ENCODE measurements at places on chromosomes 2 and 18.

GRCh38 chr18:63317556-63317946 is 2.0 kb downstream of the BCL2 start:
- no peak for DNase-seq

- no peak for DNase-seq
These were observed 31.0 kb upstream of the GALNT3 start for GRCh38 chr2:165825041-165825440.

DNA sequence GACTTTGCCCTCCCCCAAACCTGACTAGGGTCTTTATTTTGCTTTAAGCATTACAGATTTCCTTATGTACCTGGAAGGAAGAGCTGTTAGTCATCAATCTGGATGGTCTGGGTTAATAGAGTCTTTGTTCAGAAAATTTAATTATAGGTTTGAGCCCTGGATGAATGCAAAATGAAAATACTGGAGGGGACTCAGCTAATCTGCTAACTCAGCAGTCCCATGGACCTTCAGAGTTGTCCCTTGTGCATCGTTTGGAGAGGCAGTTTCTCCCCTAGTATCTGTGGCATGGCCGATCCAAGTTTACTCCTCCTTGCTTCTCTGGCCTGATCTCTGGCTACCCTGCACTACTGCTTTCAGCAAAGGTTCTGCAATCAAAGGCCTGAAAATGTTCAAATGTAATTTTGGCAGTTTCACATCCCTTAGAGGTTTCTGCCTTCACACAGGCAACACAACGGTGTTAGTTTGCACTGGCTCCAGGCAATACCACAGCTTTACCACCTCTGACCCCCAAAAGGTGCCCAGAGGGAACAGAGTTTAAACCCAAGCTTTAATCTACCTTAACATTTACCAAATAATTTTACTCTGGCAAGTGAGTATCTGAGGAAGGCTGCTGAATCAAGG is 134.3 kb downstream of the THADA start:
- no peak for DNase-seq

- no peak for DNase-seq
These were observed 100.7 kb downstream of the MYO5B start for GRCh38 chr18:50094221-50094773.

DNA sequence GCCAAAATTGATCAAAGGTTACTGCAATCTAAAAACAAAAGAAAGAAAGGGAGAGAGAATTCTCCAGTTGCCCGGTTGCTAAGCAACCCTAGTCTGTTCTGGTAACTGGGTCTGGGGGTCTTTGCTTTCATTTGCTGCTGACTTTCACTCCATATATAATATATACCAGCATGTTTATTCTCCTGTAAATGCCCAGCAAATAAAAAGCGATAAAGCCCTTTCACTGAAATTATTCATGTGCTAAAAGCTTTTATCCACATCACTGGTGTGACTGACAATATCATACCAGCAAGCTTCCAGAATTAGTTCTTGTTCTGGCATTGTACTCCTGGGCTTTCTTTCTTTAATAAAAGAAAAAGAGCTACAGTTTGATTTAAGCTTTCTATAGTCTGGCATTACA is 75.5 kb upstream of the ST8SIA3 start:
- DNase-seq: no peak

DNA sequence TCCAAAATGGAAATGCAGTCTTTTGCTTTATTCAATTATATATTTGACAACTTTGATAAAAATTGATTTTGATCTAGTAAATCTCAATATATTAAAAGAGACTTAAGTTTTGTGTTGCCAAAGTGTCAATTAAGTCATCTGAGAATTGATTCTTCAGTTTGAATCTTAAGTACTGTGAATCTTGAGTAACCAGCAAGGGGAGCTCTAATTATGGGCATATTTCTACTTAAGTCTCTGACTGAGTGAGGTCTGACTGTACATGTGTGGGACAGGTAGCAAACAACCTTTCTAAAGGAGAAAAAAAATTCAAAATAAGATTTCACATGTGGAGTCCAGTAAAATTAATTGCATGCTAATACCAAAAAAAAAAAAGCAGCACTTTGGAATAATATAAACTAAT is 503.7 kb upstream of the SLC8A1 start:
- no peak for DNase-seq

GRCh38 chr2:240578110-240578450 is 8.5 kb upstream of the CAPN10 start:
- DNase-seq: no peak

DNA sequence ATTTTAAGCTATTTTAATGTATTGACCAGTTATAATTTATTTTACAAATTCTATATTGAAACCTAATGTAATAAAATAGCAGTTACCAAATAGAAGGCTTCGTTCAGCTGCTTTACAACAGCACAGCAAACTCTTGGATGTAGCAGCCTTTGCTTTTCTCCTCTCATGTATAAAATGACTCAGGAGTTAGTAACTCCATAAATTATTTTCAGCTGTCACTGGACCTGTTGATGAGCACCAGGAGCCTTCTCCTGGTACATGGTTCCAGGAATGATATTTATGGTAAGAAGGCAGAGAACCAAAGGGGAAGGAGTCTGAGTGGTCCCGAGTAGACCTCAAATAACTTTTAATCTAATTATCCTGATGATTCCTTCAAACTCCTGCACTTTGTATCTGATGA is 256.4 kb upstream of the NETO1 start:
- DNase-seq: no peak

GRCh38 chr18:11199477-11199876 is 50.1 kb upstream of the PIEZO2 start:
- DNase-seq: no peak

DNA sequence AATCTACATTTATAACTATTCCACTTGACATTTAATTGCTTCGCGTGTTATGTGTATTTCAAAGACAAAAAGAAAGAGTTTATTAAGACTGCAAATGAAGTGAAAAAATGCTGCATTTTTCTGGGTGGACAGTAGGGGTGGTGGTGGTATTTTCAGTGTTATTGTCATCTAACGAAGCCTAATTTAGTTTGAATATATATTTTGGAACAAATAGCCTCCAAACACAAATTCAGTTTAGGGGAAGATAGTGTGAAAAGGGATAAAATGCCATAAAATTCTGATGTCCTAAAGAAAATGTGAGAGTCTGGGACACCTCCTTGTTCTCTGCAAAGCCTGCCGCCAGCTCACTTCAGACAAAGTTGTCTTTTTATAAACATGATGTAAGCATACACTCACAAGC is 425.1 kb downstream of the NRXN1 start:
- no peak for DNase-seq

DNA sequence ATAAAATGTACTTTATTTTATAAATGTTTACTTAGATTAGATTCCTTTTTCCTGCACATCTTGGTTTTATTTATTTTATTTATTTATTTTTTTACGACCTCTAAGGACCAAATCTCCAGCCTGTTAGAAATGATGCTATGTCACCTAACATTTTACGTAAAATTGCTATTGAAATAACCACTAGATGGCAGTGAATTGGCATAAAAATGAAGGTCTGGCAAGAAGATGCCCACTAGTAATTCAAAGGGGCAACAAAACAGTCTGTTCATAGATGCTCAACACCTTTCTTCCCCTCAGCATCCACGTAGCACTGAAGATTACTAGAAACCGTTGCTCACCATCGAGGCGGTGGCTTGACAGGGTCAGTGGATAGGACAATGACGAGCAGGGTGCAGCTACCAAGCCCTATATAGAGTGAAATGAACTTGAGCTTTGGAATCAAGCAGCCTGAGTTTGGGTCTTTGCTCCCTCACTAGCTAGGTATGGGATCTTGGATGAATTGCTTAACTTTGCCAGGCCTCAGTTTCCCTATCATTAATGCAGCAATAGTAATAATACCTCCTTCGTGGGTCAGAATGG is 128.7 kb upstream of the L3MBTL4 start:
- no peak for DNase-seq

GRCh38 chr2:11160731-11161455 is 5.6 kb downstream of the SLC66A3 start:
- no peak for DNase-seq

GRCh38 chr2:45605116-45605515 is 6.0 kb downstream of the SRBD1 start:
- DNase-seq: no peak

GRCh38 chr18:8262221-8262620 is 347.0 kb upstream of the RAB12 start:
- no peak for DNase-seq

GRCh38 chr18:60446821-60447220 is 74.2 kb upstream of the MC4R start:
- no peak for DNase-seq

GRCh38 chr18:47403317-47403716 is 151.9 kb upstream of the SKOR2 start:
- DNase-seq: no peak

GRCh38 chr2:25341011-25341727 is 556 bp downstream of the DNMT3A start:
- DNase-seq: peak; percentile 56

DNA sequence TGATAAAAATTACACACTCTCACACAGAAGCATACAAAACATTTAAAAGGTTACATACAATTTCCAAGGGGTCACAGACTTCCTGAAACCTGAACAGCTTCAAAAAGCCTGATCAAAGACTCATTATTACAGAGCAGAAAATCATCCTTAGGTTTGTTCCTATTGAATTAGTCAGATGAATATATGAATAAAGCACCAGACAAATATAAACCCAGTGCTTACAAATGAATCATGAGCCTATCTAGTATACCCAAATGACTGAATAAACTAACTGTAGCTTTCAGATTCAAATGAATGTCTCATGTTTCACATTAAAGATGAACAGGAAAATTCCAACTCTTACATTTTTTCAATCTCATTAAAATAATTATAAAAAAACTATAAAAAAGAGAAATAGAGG is 550.3 kb downstream of the SUCLG1 start:
- DNase-seq: no peak

DNA sequence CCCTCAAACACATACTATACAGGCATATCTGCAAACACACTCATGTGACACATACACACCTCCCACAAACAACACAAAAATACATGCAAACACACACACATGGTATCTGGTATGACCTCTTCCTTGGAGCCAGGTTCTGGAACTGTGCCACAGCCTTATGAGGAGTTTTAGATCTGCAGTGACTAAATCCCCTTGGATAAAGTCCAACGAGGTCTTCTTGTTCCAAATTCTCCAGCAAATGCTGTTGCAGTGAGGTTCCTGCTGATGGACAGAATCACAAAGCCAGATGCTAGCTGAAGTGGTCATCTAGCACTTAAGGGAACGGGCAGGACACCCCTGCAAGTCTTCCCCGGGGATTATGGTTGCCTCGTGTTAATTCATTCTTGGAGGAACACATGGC is 54.5 kb upstream of the DAPL1 start:
- DNase-seq: no peak

- no peak for DNase-seq
These were observed 3.5 kb upstream of the CABLES1 start for GRCh38 chr18:23131693-23132319.

- DNase-seq: no peak
These were observed 18.3 kb downstream of the DNPEP start for GRCh38 chr2:219369447-219369861.

GRCh38 chr2:231795525-231796327 is 9.5 kb downstream of the COPS7B start:
- DNase-seq: no peak

DNA sequence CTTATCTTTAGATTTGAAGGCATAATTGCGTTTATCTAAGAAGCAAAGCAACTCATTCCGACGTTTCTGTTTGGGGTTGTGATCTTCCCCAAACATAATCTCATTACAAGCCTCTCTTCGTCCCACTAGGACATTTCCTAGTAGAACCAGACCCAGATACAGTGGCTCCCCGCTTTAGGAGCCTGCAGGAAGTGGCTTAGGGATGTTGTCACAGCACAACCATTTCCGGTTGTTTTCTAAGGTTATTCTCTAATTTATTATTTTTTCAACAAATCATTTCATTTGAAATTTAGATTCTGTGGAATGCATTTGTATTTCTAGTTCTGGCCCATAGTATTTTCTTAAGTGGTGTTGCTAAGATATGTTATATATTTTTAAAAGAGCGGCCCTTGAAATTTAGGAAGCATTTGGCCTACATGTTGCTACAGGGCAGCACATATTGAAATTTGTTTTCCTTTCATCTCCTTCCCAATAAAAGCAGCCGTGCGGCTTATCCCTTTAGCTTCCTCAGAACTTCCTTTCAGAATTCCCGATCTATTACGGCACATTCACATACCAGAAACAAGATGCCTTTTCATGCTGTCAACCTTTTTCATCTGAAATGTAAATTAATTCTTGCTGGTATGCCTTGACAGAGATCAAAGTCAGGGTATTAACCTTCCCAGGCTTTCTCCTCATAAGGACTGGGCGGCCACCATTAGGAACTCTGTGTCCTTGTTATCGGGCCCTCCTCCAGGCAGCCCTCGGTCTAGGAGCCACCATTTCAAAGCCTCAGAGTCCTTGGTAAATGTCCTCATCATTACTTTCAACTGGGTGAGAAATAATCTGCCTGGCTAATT is 210.9 kb upstream of the SP5 start:
- no peak for DNase-seq

DNA sequence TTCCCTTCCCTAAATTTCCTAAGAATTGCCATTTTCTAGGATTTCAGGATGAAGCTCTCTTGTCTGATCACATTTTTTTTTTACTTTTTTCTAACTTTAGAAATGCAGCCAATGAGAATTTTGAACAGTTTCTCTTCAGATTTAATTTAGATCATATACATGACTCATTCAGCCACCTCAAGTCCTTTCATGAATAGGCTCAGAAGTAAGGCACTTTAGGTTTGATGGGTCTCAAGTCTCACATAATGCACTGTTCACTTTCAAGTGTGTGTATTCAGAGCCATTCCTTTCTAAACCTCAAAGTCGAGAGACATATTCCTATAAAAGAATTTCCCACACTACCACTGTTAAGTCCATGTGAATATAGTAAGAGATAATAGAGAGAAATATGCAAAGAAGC is 614.1 kb upstream of the VRK2 start:
- no peak for DNase-seq

DNA sequence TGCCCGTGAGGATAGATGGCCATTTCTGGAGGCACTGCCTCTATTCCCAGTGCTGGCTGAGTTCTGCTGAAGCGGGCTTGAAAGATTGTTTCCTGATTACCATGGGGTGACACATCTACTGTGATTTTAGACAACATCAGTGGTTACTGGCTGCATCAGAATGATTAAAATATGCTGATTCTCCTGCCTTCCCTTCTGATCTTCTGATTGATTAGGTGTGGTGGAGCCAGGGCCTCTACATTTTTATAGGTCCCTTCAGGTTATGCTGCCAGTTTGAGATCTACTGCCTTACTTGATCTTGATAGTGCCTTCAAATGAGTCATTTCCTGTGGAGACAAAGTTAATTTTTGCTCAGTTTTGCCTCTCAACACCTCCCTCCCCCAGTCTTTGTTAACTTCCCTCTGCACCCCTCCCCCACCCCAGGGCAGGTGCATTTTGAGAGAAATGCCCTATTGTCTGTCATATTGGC is 31.6 kb upstream of the SNORC start:
- peak; percentile 55 for DNase-seq

GRCh38 chr2:108239786-108240185 is at the start of gene SULT1C3:
TSS of gene SULT1C3 (plus strand) at chr2:108239968. CDS start at chr2:108247195, 7,227 bp downstream.
- DNase-seq: no peak

- DNase-seq: no peak
These were observed 237.6 kb downstream of the CDH7 start for GRCh38 chr18:65988386-65988785.

GRCh38 chr2:99171377-99172140 is 9.3 kb downstream of the MITD1 start:
- no peak for DNase-seq

Measured in activated T-cell treated with anti-CD3 and anti-CD28 coated beads, Interleukin-2, amount 50 U/mL, for 1 hour (primary cell).